ENCODE measurements at places on chromosomes 13 and 19.

- no peak for DNase-seq
Measured at GRCh38 chr13:90477216-90477615, 870.3 kb upstream of the MIR17HG start.

DNA sequence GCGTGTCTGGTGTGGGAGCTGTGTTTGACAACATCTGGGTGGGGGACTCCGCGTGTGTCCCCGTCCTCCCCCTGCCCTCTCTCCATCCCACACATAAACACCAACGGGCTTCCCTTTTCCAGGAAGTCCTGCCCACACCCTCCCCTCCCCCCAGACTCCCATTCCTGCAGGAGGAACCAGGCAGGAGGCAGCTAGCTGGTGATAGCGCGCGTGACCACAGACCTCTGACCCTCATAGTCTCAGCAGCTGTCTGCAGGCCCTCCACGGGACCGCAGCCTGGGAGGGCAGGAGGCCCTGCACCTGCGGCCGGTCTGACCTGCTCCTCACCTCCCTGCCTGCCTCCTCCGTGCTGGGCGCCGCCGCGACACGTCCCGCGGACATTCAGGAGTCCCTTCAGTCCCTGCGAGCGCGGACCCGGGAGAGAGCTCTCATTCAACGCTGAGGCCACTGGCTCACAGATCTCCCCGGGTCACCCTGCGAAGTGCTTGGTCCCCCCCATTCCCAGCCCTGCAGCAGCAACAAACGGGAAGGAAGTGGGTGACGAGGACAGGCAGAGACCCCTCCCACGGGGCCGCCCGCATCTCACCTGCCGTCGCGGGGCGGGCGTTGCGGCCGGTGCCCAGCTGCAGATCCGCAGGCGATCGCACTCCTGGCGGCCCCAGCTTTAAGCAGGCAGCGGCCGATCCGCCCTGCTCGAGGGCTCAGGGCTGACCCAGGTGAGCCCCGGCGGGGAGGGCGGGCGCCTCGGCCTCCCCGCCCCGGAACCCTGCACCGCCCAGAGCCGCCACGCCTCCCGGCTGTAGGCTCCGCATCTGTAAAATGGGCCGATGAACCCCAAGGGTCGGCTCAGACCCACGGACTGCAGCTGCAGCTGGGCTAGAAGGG, 1.1 kb upstream of the ACP5 start:
- DNase-seq = peak; percentile 77

GRCh38 chr19:3625996-3626472, 556 bp downstream of the CACTIN start:
- DNase-seq = peak; percentile 13

GRCh38 chr19:47618771-47619170, 9.8 kb downstream of the BICRA start:
- DNase-seq = no peak

DNA sequence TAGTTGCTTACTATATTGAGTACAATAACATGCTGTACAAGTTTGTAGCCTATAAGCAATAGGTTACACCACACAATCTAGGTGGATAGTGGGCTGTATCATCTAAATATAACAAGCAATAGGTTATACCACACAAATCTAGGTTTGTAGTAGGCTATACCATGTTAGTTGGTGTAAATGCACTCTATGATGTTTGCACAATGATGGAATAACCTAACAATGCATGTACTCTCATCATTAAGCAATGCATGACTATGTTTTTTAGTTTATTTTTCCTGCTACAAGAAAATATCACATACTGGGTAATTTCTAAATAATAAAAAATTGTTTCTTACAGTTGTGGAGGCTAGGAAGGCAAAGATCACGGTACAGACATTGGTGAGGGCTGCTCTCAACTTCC, 262.5 kb downstream of the SLITRK6 start:
- no peak for DNase-seq

GRCh38 chr13:36778083-36778671, 40.8 kb upstream of the RFXAP start:
- DNase-seq = no peak

- no peak for DNase-seq
Measured at GRCh38 chr13:98141509-98142379, 1.1 kb upstream of the FARP1 start.

DNA sequence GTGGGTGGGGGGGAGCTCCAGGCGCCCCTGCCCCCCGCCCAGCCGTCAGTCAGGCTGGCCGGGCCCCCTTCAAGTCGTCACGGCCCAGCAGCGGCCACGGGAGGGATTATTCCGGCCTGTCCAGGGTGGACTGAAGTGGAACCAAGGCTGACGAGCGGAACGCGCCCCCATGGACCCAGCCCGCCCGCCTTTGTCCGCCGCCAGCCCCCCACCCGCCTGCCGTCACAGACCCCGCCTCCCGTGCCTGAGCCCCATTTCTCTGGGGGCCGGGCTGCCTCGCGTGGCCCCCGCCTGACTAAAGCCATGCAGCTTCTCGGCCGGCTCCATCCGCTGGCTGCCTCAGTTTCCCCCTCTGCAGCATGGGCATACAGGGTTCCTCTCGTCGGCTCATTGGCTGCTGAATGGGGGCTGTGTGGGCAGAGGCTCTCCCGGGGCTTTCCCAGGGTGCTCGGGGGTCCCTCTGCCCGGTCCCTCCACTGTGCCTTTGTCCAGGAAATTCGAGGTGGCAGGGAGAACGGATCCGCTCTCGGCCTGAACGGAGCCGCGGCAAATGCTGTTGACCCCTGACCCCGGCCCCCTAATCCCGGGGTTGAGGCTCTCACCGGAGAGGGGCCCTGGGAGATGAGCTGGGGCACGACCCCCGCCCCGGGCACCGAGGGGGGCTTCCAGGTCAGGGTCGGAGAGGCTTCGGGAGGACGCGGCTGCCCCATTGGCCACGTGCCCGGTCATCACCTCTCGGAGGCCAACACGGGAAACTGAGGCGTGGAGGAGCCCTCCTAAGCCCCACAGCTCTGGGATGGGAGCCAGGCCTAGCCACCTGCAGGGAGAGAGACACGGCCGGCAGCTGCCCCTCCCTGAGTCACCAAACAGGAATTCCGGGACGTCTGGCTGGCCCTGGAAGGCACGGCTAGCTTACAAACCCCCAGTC, 27.4 kb downstream of the EFNA2 start:
- DNase-seq = no peak

DNA sequence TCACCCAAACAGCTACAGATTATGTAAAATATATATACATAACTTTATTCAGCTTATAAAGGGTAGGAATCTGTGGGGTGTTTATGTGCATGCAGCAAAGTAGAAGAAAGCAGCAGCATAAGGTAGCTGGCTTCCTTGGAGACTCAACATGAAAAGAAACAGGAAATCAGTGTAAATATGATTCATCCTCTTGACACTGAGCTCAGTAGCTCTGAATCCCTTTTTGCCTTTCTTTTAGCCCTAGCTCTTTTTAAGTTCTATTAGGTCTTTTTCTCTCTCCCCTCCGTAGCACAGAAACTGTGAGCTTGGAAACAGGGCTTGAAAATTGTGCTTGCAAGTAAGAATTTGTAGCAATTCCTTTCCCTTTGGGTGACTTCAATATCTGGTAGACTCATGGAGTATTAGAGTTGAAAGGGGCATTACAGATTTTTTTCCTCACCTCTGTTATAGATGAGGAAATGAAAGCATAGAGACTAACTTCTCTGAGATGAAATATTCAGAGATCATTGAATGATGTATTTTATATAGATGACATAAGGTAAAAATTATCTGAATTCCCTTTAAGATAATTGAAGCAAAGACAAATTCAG, 314.4 kb downstream of the PCDH9 start:
- DNase-seq = no peak

GRCh38 chr19:44762038-44762437, 13.5 kb downstream of the BCL3 start:
- DNase-seq = no peak

DNA sequence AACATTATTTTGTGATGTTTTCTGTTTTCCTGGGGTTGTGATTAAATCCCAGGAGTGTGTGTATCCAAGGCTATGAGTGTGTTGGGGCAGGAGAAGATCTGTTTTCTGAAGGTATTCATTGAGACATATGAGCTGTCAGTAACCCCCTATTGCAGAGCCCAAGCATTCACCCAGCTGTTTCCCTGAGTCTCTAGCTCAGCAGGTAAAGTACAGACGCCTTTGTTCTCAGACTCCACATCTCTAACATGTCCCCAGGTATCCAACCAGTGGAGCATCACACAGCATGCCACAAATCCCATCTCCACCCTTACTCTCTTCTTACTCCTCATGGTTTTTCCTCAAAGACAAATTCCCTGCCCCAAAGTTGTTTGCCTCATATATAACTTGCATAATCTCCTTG, 213.6 kb downstream of the PCDH20 start:
- no peak for DNase-seq

DNA sequence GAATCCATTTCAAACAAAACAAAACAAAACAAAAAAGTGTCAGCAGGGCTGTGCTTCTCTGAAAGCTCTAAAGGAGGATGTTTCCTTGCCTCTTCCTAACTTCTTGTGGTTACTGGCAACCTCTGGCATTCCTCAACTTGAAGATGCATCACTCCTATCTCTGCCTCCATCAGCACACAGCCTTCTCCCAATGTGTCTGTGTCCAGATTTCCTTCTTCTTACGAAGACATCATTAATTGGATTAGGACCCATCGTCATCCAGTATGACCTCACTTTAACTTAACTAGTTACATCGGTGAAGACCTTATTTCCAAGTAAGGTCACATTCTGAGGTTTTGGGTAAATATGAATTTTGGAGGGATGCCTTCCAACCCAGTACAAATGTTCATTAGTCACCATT, 33.8 kb upstream of the GTF2F2 start:
- DNase-seq = no peak

GRCh38 chr13:41231786-41232185, 31.6 kb downstream of the MTRF1 start:
- peak; percentile 21 for DNase-seq

DNA sequence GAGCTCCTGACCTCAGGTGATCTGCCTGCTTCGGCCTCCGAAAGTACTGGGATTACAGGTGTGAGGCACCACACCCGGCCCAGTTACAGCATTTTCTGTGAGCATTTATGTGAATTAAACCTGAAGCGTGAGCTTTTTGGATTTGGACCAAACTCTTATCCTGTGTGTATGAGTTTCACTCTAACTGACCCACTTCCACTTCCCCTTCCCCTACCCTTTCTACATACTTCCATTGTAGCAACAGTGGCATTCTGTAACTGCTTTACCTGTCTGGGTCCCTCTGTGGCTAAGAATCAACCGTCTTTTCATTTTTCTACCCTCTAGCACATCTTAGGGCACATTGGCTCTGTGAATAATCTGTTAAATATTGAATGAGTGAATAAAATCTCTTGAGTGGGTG, 16.2 kb downstream of the FRY start:
- DNase-seq = peak; percentile 52

DNA sequence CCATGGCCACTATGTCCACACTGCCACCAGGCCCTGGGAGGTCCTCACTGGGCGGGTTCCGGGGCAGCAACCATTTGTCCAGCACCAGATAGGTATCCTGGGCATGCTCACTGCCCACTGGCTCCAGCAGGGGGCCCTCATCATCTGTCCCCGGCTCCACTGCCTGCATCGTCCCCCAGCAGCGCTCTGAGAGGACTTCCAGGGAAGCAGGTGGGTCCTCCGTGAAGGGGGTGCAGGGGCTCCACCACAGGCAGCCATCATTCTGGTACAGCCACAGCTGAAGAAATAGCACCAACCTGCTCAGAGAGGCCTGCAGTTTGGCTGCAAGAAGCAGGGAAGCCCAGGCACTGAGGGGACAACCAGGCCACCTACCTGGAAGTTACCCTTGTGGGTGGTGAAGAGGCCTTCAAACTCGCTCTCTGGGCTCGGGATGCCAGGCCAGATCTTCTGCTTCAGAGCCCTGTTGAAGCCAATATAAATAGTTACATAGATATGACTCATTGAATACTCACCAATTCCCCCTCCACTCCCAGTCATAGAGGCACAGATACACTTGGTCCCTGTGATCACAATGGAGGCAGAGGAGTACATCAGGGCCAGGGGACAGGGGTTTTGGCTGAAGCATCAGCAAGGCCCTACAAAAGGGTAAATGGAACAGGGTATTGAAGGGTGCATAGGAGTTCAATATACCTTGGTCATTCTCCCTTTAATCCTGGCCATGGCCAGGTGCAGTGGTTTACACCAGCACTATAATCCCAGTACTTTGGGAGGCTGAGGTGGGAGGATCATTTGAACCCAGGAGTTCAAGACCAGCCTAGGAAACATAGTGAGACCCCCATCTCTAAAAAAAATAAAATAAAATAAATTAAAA, 4.1 kb downstream of the SWSAP1 start:
- DNase-seq = no peak

DNA sequence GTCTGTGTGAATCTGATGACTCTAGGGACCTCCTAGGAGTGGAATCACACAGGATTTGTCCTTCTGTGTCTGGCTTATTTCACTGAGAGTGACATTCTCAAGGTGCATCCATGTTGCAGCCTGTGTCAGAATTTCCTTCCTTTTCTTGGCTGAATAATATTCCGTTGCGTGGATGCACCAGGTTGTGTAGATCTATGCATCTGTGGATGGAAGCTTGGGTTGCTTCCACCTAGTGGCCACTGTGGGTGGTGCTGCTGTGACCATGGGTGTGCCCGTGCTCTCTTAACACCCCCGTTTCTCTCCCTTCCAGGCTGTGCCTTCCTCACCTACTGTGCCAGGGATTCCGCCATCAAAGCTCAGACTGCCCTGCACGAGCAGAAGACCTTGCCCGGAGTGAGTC, 26.2 kb downstream of the CELF5 start:
- DNase-seq = peak; percentile 50

DNA sequence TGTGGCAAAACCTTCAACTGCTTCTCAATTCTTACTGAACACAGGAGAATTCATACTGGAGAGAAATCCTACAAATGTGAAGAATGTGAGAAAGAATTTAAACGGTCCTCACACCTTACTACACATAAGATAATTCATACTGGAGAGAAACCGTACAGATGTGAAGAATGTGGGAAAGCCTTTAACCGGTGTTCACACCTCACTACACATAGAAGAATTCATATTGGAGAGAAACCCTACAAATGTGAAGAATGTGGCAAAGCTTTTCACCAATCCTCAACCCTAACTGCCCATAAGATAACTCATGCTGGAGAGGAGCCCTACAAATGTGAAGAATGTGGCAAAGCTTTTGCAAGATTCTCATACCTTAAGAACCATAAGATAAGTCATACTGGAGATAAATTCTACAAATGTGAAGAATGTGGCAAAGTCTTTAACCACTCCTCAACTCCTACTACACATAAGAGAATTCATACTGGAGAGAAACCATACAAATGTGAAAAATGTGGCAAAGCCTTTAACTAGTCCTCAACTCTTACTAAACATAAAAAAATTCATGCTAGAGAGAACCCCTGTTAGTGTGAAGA, 111.7 kb downstream of the ZNF100 start:
- no peak for DNase-seq

- no peak for DNase-seq
Measured at GRCh38 chr13:94656176-94656575, 54.5 kb downstream of the GPR180 start.

DNA sequence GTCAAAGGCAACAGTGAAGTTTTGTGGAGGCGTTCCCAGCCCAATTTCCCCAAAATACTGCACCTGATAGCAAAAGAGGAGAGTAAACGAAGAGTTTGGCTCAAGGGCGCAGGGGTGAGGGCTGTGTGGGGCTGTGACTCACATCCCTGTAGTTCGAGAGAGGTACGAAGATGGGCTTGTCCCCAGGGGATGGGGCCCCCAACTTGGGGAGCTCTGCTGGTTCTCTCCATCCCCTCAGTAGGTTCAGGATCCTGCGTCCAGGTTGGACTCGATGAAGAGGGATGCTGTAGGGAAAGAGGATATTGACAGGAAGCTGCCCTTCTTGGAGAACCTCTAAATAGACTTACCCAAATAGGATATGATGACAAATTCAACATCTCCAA, 3.4 kb downstream of the NAPSA start:
- no peak for DNase-seq

Measured in suppressor macrophage treated with lipopolysaccharide for 4 hours (primary cell).